ENCODE measurements at places on chromosomes 1 and 21. TPM values are rescaled to one million over a fixed set of nuclear protein-coding genes. Genes with fewer than 3 reads are reported as not detected.
A peak's percentile ranks its signal among the peaks of the same experiment; 100 is the strongest.

GJB3 gene
- total RNA-seq, result 0.57 TPM

GRCh38 chr1:193524616-193525015, 338.2 kb upstream of the B3GALT2 start:
- no peak for DNase-seq

RGS13 gene
- 0.20 TPM for total RNA-seq

DNA sequence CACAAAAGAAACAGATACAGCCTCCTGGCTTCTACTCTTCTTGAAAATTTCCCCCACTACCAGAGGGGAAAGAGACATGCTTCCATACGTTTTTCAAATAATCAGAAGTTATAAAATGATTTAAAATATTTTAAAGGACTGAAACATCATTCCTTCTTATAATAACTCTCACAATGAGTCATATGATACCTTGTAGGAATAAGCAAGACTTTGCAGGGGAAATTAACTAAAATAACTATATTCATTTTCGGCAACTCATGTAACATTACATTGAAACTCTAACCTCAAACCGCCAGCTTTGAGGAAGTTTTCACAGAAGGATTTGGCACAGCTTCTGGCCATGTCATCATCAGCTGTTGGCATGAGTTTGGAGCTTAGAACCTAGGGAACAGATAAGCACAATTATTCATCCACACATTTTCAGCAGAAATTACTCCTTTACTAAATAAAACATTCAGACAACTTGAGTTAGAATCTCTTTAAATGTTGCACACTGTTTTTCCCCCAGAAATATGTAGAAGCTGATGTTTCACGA, 85.9 kb downstream of the USP24 start:
- peak; percentile 95 for DNase-seq

KRTAP21-2 gene
- not detected for total RNA-seq

DNA sequence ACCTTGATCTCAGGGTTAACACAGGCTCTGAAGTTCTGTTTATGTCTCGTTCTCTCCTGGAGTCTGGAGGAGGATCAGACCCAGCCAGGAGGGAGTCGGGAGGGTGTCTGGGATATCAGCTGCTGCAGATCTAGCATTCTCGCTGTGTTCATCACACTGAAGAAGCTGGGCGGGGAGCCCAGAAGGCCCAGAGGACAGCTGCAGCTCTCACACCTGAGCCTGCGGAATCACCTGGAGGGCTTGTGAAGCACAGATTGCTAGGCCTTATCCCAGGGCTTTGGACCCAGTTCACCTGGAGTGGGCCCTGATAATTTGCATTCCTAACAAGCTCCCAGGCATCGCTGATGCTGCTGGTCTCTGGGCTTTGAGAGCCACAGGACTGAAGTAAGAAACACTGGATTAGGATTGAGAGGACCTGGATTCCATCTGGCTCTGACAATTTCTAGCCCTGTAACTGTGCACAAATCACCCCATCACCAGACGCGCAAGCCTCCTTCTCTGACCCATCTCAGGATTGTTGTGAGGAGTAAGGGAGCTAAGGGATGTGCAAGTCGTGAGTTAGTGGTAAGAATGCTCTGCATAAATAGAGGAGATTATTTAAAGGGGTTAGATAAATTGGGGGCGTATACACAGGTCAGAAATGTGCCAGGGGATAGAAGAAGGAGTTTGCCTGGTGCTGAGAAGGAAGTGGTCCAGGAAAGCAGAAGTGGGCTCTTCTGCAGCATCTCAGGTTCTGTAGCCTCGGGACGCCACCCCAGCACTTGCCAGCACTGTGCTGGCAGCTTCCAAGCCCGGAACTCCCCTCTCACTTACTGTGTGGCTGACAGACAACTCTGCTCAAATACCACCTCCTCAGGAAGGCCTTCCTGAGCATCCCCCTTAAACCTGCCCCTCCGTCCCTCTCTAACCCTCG, 19.1 kb downstream of the ABCA4 start:
- peak; percentile 61 for DNase-seq

PIK3CD gene
- total RNA-seq, result 8.5 TPM

- DNase-seq, result no peak
Observed at GRCh38 chr1:119962296-119962968, 66.1 kb upstream of the ADAM30 start.

FCRL2 gene
- total RNA-seq, result not detected

- DNase-seq, result peak; percentile 83
Observed at GRCh38 chr1:221098471-221099405, 219.5 kb downstream of the HLX start.

GRCh38 chr1:66757722-66758240, 5.5 kb downstream of the DYNLT5 start:
- no peak for DNase-seq

DNA sequence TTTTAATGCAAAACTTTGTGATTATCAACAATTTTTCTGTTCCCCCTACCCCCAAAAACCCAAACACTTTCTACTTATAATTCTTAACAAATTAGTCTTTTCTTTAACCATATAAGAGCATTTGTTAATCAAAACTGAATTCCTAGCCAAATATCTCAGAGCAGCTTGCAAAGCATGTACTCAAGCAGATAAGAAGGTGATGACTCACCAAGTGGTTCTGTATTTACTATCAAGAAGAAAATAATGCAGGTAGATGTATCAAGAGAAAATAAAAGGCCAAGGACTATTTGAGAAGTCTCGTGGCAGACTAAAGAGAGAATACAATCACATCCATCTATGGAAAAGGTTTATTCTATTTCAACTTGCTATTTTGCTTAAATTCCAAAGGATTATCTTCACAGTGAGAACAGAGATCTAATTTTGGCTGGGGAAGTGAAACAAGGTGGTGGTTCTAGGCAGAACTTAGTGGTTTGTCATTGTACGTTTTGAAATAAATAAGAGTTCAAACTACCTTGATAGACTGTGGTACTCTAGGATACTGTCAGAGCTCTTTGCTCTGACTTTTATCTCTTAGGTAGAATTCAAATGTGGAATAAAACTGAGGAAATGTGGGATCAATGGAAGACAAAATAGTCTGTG, 94.7 kb upstream of the NRIP1 start:
- DNase-seq, result no peak

- DNase-seq, result no peak
Observed at GRCh38 chr1:14925336-14926136, 228.0 kb upstream of the TMEM51 start.

- peak; percentile 92 for DNase-seq
Observed at GRCh38 chr1:112715264-112716053, at the start of gene PPM1J. TSS of gene PPM1J (minus strand) at chr1:112715332. CDS start at chr1:112715301, 31 bp downstream.

- peak; percentile 87 for DNase-seq
Observed at GRCh38 chr1:42922687-42923366, 35.8 kb downstream of the SLC2A1 start.

- DNase-seq, result peak; percentile 84
Observed at GRCh38 chr1:158003406-158003800, 10.0 kb downstream of the KIRREL1 start.

DNA sequence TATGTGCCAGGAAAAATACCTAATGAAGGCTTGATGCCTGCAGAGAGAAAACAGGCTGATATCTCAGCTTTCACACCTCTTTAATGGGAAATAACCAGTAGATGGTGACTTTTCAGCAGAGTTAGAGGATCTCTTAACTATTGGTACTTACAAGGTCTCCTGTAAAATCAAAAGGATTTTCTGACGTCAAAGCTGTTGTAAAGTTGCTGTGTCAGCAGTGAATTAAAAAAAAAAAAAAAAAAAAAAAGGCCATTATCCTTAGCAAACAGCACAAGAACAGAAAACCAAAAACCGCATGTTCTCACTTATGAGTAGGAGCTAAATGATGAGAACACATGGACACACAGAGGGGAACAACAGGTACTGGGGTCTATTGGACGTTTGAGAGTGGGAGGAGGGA, 349.1 kb downstream of the AMY1C start:
- no peak for DNase-seq

POLR3GL gene
- total RNA-seq, result 23.1 TPM

DEGS1 gene
- total RNA-seq, result 163 TPM

CELA2B gene
- not detected for total RNA-seq

DNA sequence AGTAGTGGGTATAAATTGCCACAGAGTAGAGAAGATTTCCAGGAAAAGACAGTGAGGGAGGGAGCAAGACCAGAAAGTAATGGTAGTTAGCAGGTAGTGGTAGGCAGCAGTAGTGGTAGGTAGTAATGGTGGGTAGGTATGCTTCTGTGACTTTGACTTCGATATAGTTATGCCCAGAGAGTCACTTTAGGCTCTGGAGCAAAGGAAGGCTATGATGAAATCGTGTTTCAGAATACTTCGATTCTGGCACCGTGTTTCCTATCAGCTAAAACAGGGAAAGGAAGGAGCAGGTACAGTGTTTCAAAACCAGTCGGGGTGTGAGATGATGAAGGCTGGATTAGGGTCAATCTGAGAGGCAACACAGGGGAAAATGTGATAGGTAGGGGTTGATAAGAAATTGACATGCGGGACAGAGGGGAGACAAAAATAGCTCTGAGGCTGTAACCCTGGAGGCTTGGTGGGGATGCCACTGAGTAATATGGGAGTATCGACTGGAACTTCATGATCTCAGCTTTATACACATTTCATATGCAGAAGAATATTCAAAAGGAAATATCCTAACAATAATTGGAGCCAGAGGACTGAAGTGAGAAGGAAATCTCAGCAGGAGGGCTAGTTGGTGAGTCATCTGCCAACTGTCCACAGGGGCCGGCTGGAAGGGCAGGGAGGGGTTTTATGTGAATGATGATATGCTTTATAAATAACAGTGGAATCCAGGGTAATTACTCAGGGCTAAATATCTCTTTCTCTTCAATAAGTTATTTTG, 25.2 kb upstream of the TRIM45 start:
- peak; percentile 94 for DNase-seq

GRCh38 chr1:181089676-181090544, 1.4 kb downstream of the IER5 start:
- DNase-seq, result peak; percentile 78

GRCh38 chr1:84271441-84272151, 29.9 kb upstream of the SAMD13 start:
- peak; percentile 85 for DNase-seq

- peak; percentile 62 for DNase-seq
Observed at GRCh38 chr21:27393726-27394125, 426.8 kb upstream of the ADAMTS5 start.

- DNase-seq, result peak; percentile 45
Observed at GRCh38 chr1:246117066-246117791, 389.9 kb downstream of the SMYD3 start.

OR2G6 gene
- total RNA-seq, result not detected

DNA sequence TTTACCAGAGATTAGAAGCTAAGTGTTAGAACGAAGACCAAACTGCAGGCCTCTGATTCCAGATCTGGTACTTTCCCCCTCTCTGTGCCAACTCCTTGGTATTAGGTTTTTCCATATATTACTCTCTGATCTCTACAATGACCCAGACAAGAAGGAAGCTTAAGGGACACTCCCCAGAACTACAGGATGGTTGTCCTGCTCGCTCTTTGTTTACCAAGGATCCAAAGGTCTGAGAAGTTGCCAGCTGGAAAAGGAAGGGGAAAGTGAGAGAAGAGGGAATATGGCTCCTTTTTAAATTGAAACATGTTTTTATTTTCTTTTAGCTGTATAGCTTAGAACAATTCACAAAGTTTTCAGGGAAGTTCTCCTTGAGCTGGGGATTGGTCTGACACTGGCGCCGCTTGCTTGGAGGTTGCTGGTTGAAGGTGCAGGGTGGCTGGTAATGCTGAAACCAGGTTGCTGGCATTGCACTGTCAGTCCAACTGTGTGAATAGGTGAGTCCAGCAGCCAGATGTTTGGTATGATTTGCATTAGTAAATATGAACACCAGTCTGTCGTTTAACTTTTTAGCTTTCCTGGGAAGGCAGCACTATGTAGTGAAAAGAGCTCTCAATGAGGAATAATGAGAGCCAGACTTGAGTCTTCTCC, 89.3 kb downstream of the NOS1AP start:
- DNase-seq, result no peak

GPA33 gene
- total RNA-seq, result 0.12 TPM

DNA sequence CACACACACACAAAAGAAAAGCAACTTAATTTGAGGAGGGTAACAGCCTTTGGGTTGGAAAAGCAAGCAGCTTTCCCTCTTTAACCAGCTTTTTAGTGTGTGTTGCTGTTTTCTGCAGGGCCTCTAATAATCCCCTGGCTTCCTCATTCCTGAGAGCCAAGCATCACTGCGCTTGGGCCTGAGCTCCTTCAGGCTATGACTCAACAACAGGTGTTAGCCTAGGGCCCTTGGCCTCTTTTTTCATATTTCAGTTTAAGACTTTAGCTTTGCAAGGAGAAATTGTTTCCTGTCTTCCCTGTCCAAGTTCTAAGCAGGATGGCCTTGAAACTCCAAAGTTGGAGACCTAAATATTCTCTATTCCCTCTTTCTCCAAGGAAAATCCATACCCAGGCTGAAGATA, 26.2 kb upstream of the SNX27 start:
- DNase-seq, result peak; percentile 83

POGK gene
- total RNA-seq, result 28.7 TPM

DNA sequence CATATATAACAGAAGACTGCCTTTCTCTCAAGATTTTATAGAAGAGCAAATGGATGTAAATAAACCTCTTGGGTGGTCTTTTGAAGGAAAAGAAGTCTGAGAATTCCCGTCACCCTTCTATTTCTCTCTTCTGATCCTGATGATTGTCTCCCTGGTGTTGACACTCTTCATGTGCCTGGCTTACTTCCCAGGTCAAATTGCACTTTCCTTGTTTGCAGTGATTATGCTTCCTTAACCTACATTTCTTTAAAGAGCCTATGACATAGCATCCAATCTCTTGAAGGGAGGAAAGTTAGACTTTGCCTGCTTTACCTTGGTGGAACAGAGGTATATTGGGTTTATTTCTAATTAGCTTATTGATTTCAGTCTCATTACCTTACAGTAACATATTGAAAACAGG, 80.1 kb downstream of the LRRC53 start:
- DNase-seq, result no peak

DNA sequence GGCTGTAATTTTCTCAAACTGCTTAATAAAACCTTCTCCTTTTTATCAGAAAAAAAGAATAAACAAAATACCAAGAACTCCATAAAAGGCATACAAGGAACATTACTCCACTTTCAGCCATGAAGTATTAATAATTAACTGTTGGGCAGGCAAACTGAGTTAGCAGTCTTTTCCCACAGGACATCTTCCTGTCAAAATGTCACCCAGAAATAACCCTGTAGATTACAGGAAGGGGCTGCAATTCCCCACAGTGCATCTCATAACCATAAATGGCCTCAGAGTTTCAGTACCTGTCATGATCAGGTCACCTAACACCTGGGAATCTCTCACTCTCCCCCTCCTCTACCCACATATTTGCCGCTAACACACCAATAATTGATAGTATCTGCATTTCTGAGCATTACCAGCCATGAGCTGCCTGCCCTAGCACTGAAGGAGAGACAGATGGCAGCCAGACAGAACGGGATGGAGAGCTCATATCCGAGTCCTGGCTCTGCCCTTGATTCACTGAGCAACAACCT, 475.0 kb downstream of the SMYD3 start:
- DNase-seq, result no peak

DNA sequence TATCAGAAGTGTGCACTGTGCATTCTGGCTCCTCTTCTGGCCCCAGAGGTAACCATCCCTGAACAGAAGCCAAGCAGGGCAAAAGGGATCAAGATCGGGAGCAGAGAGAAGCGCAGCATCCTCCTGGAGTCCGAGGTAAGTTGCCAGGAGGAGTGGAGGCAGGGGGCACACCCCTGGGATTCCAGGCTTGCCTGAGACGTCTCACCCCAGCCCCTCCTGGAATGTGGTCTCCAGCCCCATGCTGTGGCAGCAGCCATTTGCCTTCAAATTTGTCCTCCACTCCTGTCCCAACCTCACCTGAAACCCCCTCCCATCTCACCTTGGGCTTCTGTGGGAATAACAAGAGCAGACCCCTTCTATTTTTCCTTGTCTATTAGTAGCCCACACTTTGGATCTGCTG, 10.1 kb downstream of the LRRC71 start:
- DNase-seq, result no peak

All from M059J (cell line).